C1 segment of cervical spinal cord (tissue), 14 donors: ENCODE measurements at places on chromosomes 3 and 15.

DNA sequence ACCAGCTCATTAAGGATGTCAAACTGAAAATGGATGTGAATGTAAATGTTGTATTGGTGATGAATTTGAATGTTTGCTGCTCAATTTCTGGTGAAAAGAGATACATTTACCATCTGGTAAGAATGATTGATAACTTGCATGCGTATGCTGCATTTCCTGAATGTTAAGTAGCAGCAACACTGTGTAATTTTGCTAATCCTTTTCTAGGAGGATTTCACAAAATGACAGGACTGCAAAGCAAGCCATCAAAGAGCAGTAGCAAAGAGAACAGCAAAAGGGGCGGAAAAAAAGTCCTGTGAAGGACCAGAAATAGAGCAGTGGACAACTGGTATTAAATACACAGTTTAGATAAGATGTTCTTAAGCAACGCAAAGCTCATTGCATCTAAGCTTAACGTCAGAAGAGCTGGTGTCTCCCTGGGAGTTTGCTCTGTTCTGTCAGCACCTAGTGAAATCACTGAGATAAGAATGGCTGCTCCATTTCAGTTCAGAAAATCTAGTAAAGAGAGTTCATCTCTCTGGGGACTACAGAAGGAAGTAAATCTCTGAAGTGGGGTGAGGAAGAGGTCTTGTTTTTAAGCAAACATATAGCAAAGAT is 23.5 kb upstream of the PAQR5 start:
- DNase-seq: no peak

DNA sequence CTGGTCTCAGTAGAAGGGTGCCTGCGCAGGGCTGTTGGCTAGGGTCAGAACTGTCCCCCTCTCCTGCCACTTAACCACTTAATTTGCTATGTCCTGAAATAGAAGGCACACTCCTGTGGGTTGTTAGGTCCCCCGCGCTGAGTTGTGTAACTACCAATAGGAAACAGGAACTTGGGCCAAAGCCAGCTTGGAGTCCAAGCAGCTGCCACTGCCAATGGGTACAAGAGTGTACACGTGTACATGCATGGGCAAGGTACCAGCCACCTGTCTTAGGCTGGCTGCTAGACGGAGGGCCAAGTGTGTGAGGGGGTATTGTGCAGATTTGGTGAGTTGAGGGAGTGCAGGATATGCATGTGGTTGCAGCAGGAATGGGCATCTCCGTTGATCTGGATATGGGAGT is 29.7 kb upstream of the POLG start:
- DNase-seq: peak; percentile 32

- no peak for DNase-seq
These were observed 119.1 kb downstream of the OPA1 start for GRCh38 chr3:193711964-193712598.

DNA sequence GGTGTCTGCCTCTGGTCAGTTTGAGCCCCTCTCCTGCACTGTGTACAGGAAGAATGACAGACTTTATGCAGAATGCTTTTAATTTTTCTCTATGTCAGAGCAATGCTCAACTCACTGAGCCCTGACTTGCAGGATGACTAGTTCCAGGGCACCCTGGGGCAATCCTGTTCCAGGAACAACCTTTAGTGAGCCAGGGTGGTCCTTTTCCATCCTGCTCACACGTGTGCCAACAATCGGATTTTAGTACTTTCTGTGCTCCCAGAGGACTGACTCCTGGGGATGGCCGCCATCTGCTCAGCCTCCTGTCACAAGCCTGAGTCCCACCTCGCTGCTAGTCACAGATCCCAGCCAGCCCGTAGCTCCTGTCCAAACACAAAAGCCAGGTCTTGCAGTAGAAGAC is 48.2 kb upstream of the ALDH1A3 start:
- DNase-seq: no peak

- peak; percentile 26 for DNase-seq
These were observed 1.9 kb upstream of the ADPGK start for GRCh38 chr15:72785432-72785831.

- DNase-seq: no peak
These were observed 26.4 kb upstream of the KCNAB1 start for GRCh38 chr3:156093964-156094363.

DNA sequence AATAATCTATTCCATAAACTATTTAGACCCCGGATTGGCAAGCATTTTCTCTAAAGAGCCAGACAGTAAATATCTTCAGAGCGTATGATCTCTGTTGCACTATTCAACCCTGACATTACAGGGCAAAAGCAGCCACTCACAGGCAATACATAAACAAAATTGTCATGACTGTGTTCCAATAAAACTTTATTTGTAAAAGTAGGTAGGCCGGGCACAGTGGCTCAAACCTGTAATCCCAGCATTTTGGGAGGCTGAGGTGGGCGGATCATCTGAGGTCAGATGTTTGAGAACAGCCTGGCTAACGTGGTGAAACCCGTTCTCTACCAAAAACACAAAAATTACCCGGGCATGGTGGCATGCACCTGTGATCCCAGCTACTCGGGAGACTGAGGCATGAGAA is 66.5 kb downstream of the ADAMTS9 start:
- no peak for DNase-seq

GRCh38 chr3:40925231-40925630 is 274.1 kb upstream of the CTNNB1 start:
- no peak for DNase-seq

GRCh38 chr3:81908561-81908960 is 147.1 kb upstream of the GBE1 start:
- no peak for DNase-seq

GRCh38 chr15:40087991-40088928 is 20.4 kb downstream of the BMF start:
- DNase-seq: no peak

GRCh38 chr3:173275740-173276139 is 121.8 kb upstream of the NLGN1 start:
- no peak for DNase-seq

GRCh38 chr15:73941871-73942635 is 15.8 kb downstream of the LOXL1 start:
- no peak for DNase-seq

- DNase-seq: no peak
These were observed 10.8 kb downstream of the EIF2AK4 start for GRCh38 chr15:39944726-39945125.

DNA sequence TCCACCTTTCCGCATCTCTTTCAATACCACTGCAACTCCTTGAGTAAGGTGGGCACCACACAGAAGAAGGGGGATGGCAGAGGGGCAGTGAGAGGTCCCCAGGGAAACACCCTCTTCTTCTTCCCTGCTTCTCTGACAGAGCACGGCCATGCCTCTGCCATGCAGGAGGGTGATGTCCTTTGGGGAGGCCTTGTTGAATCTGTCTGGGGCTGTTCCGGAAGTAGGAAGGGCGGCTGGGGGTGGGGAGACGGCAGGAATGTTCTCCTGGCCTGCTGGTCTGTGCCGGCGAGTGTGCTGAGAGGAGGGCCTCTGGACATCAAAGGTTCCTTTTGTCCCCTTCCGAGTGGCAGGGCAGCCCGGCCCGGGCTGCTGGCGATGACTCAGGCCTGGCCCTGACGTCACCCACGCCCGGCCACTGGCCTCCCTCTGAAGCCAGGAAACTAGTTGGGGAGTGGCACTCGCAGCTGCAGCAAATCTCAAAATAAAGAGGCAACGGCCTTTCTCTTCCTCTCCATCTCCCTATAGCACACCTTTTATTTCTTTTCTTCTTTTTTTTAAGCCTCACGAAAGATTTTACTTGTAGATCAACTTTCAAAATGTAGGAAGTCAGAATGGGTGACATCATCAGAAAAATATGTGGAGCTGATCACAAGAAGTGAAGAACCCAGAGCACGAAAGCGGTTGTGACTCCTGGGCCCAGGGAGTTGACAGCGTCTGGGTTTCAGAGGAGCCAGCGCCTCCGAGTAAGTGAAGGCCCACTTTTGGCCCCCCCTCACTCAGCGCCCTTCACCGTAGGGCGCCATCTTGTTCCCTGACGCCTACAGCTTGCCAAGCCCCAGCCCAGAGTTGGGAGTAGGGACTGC is at the start of gene ZBTB38:
ZBTB38 (plus strand) TSS at position 443 of the 863 bp plus-strand sequence. CDS start 73,885 bp downstream, outside the sequence.
- peak; percentile 83 for DNase-seq

GRCh38 chr15:70192490-70192889 is 94.8 kb upstream of the TLE3 start:
- DNase-seq: no peak
